IMR-90 (cell line): ENCODE measurements at places on chromosomes 7 and 10. TPM values are rescaled to one million over a fixed set of nuclear protein-coding genes. Genes with fewer than 3 reads are reported as not detected.
A peak's percentile ranks its signal among the peaks of the same experiment; 100 is the strongest.

Gene PBLD
- 5.0 and 5.7 TPM in 2 replicates for total RNA-seq

Gene ASZ1
- not detected in 2 replicates for total RNA-seq

Gene GALNT17
- not detected in 2 replicates for total RNA-seq

Gene RAB19
- not detected in 2 replicates for total RNA-seq

Gene SLC18A2
- total RNA-seq: not detected in 2 replicates

Gene FOXP2
- 1.1 and 1.7 TPM in 2 replicates for total RNA-seq

DNA sequence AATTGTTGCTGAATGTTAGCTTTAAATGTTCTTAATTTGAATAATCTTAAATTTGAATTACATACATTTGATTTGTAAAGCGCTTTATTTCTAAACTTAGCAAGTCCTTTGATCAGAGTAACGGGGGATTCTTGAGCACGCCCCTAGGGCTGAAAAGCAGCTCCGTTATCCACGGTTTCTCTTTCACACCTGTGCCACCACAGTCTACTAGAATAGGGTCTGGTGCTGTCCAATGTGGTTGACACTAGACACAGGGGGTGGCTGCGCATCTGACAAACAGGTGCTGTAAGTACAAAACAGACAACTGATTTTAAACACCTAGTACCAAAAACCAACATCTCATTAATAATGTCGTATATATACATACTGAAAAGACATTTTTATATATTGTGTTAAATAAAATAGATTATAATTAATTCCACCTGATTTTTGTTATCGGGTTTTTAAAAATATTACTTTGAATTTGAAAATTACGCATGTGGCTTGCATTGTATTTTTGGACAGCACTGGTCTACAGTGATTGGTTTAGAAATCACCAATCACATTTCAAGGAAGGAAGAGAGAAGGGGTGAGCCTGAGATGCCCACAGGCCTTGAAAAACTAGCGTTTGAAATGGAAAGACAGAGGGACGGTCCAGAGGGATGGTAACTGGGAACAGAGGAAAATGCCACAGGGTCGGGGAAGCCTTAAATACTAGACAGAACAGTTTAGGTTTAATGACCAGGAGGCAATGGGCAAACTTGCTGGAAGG is 7.3 kb downstream of the SEPHS1 start:
- H3K27me3 ChIP-seq: no peaks in the 10 kb centered on the region
- H3K4me3 ChIP-seq: no peak overlapping the region
- peaks cover 14% of the 10 kb centered on the region for H3K36me3 ChIP-seq
- H3K4me1 ChIP-seq: peaks cover 4% of the 10 kb centered on the region; the same call in 1 of the 2 replicates

- H3K27ac ChIP-seq: no peak overlapping the region
- peaks cover 8% of the 10 kb centered on the region for H3K36me3 ChIP-seq
- peak; percentile 28 for DNase-seq
- no peak overlapping the region for H3K4me3 ChIP-seq
- H3K4me1 ChIP-seq: peaks cover 54% of the 10 kb centered on the region
- no peaks in the 10 kb centered on the region for H3K27me3 ChIP-seq
Observed at GRCh38 chr10:79264942-79265341, 82.3 kb upstream of the PPIF start.

GRCh38 chr10:32159264-32159663 is 103.0 kb upstream of the KIF5B start:
- no peak overlapping the region for H3K27ac ChIP-seq
- no peaks in the 10 kb centered on the region for H3K36me3 ChIP-seq
- no peaks in the 10 kb centered on the region; the same call in 1 of the 2 replicates for H3K27me3 ChIP-seq
- no peak overlapping the region for H3K4me3 ChIP-seq
- no peak for DNase-seq

DNA sequence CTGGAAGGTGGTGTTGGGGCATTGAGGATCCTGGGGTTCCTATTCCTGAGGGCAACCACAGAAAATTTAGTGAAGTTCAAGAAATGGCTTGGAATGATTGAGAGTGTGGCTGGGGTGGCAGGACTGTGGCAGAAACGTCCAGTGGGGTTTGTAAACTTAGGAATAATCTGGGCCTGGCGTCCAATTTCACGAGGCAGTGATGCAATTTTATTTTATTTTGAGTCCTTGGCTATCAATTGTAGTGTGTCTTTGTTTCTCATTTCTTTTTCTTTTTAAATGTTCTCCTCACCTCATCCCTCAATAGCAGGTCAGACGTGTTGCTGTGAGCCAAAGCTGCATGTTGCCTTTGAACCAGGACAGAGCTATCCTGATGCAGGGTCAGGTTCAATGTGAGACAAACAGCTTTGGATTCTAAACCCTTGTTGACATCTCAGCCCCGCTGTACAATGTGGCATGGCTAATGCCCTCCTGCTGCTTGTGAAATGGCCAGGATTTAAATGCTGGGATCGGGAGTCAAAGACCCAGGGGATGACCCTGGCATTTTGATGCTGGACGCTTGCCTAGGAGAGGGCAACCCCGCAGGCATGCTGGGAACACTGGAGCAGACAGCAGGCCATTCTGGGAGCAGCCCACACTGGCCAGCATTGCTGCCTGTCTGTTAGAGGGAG is 64.8 kb downstream of the RBM20 start:
- H3K4me3 ChIP-seq: no peak overlapping the region
- no peak for DNase-seq
- H3K4me1 ChIP-seq: peaks cover 8% of the 10 kb centered on the region
- peaks cover under 1% of the 10 kb centered on the region; the same call in 1 of the 2 replicates for H3K27me3 ChIP-seq
- H3K36me3 ChIP-seq: no peaks in the 10 kb centered on the region
- H3K27ac ChIP-seq: no peak overlapping the region

GRCh38 chr10:23399701-23400144 is 39.2 kb upstream of the OTUD1 start:
- no peaks in the 10 kb centered on the region; the same call in 1 of the 2 replicates for H3K27me3 ChIP-seq
- H3K4me1 ChIP-seq: peaks cover 5% of the 10 kb centered on the region
- H3K36me3 ChIP-seq: no peaks in the 10 kb centered on the region
- no peak overlapping the region for H3K27ac ChIP-seq
- peak; percentile 97 for DNase-seq

GRCh38 chr10:114925587-114926586 is 12.1 kb upstream of the TRUB1 start:
- peaks cover 3% of the 10 kb centered on the region for H3K4me1 ChIP-seq
- no peak overlapping the region for H3K27ac ChIP-seq
- peak; percentile 41 for DNase-seq
- H3K36me3 ChIP-seq: no peaks in the 10 kb centered on the region

DNA sequence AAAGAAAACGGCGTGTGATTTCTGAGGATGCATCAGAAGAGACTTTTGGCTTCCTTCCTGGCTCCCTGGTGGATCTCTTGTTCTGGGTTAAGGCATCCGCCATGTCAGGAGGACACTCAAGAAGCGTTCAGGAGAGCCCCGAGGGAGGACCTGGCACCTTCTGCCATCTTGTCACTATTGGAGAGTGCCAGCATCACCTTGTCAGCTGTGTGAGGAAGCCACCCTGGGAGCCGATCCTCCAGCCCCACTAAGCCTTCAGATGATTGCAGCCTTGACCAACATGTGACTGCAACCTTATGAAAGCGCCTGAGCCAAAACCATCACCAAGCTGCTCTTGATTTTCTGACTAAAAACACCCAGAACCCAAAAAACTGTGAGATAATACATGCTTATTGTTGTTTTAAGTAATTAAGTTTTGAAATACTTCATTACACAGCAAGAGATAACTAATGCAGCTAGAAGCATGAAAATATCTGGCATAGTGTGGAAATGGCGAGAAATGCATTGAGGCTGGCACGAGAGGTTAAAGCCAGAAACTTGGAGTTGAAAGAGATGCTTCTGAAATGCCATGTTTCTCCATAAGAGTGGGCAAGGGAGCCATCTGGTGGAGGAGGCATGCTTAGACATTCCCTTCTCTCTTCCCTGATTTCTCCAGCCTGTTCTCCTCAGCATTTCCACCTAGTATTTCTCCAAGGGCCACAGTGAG is 5.4 kb upstream of the ZFYVE27 start:
- no peaks in the 10 kb centered on the region for H3K36me3 ChIP-seq
- H3K27ac ChIP-seq: no peak overlapping the region

DNA sequence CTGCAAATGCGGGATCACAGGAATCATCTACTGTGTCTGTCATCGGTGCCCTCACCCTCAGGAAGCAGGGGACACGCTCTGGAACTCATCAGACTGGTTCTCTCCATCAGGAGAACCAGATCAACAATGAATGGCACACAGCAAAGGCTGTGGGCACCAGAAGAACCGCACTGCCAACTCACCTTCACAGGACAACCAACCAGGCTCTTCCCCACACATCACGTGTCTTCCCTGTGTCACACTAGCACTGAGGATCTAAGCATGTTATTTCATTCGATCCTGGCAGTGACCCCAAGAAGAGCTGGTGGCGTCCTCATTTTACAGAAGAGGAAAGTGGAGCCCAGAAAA is 106.1 kb downstream of the TNS3 start:
- H3K4me1 ChIP-seq: peaks cover 39% of the 10 kb centered on the region
- no peaks in the 10 kb centered on the region for H3K27me3 ChIP-seq
- H3K36me3 ChIP-seq: peaks cover 18% of the 10 kb centered on the region
- no peak overlapping the region for H3K4me3 ChIP-seq

GRCh38 chr7:66187905-66188304 is 17.2 kb upstream of the TPST1 start:
- H3K27me3 ChIP-seq: no peaks in the 10 kb centered on the region; the same call in 1 of the 2 replicates
- no peaks in the 10 kb centered on the region for H3K36me3 ChIP-seq
- H3K4me3 ChIP-seq: no peak overlapping the region
- no peak for DNase-seq
- peaks cover 11% of the 10 kb centered on the region for H3K4me1 ChIP-seq
- no peak overlapping the region for H3K27ac ChIP-seq

- no peaks in the 10 kb centered on the region for H3K36me3 ChIP-seq
- H3K4me3 ChIP-seq: no peak overlapping the region
- H3K27ac ChIP-seq: no peak overlapping the region
- H3K4me1 ChIP-seq: no peaks in the 10 kb centered on the region
- DNase-seq: peak; percentile 24
Observed at GRCh38 chr7:147245274-147245673, 1128.7 kb downstream of the CNTNAP2 start.

DNA sequence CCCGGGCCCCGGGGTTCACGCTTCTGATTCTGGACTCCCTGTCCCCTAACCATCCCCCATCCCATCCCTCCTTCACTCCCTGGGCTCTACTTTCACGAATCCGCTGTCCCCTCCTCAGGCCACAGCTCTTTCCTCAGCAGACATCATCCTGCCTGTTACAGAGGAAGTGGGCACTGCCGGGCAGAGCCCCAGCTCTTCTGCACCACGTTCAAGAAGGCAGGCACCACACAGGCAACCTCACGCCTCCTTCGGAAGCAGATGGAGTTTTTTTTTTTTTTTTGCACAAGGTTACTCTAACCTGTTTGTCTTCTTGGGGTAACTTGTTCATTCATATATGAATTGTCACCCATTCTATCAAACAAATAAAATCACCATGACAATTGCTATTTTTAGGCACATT is 17.9 kb upstream of the ZNF32 start:
- no peaks in the 10 kb centered on the region; the same call in 1 of the 2 replicates for H3K4me1 ChIP-seq
- H3K36me3 ChIP-seq: no peaks in the 10 kb centered on the region
- DNase-seq: no peak
- peaks cover 2% of the 10 kb centered on the region; the same call in 1 of the 2 replicates for H3K27me3 ChIP-seq
- no peak overlapping the region for H3K4me3 ChIP-seq
- no peak overlapping the region for H3K27ac ChIP-seq

DNA sequence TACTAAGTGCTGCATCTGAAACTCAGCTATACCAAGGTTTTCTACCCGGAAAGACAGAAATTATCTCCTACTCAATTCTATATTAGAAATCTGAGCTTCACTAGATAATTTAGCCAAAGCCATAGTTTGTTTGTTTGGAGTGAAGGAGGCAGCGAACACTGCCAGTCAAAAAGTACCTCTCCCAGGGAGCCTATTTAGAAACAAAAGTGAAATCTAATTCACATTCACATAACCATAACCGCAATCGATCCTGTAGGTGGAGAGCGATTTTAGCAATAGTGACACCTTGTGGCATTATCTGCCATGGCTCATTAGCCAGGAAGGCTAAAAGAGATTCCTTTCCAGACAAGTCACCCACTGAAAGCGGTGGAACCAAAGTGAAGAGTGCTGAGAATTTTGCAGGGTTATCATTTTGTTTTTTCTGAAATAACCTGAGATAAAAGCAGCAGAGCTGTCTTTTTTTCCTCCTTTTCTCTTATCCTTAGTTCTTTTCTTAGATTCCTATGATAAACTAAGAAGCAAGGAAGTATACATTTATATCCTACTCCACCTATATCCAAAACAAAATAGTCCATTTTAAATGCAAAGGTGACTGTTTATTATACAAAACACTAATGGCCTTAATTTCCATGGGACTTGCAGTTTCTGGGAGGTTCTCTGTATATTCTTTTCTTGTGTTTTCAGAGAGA is 83.7 kb upstream of the BET1 start:
- no peak overlapping the region for H3K27ac ChIP-seq
- H3K36me3 ChIP-seq: no peaks in the 10 kb centered on the region
- no peaks in the 10 kb centered on the region for H3K27me3 ChIP-seq
- DNase-seq: peak; percentile 85

DNA sequence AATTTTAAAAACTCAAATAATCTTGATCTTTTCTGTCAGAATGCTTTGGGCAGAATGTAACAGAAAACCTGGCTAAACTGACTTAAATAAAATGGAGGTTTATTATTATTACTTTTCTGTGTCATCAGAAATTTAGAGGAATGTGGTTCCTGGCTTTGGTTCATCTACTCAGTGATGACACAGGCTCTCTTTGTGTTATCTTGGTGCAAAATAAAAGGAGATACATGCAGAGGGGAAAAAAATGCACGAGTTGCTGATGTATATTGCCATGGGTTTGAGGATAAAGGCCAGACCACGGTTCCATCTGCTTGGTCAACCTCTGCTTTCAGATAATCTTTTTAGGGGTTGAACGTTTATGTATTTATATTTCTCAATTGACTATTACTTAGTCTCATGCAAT is 181.4 kb downstream of the SUGCT start:
- H3K4me1 ChIP-seq: no peaks in the 10 kb centered on the region
- H3K36me3 ChIP-seq: no peaks in the 10 kb centered on the region
- DNase-seq: peak; percentile 63
- no peak overlapping the region for H3K4me3 ChIP-seq

DNA sequence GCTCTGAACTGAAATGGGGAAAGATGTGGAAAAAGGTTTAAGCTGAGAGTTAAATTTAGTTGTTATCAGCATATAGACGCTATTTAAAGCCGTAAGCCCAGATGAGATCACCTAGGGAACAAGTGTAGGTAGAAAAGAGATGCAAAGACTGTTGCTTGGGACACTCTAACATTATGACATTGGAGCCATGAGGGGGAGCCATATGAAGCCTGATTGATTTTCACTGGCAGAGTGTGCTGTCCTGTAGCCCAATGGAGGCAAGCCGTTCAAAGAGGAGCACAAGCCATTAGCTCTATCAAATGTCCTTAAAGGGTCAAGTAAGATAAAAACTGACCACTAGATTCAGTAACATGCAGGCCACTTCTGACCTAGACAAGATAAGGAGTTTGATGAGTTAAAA is 223.3 kb downstream of the TWIST1 start:
- no peak overlapping the region for H3K27ac ChIP-seq
- no peak overlapping the region for H3K4me3 ChIP-seq
- no peaks in the 10 kb centered on the region for H3K36me3 ChIP-seq
- H3K27me3 ChIP-seq: no peaks in the 10 kb centered on the region

- no peak overlapping the region for H3K4me3 ChIP-seq
- H3K27me3 ChIP-seq: no peaks in the 10 kb centered on the region
- H3K36me3 ChIP-seq: no peaks in the 10 kb centered on the region
- no peak overlapping the region for H3K27ac ChIP-seq
- peaks cover 9% of the 10 kb centered on the region for H3K4me1 ChIP-seq
Observed at GRCh38 chr7:12670743-12671520, 16.5 kb upstream of the ARL4A start.
